ENCODE measurements at places on chromosomes 2 and 18. TPM values are rescaled to one million over a fixed set of nuclear protein-coding genes. Genes with fewer than 3 reads are reported as not detected.

- no peak for DNase-seq
Observed at GRCh38 chr2:212549463-212549862, 10.9 kb upstream of the ERBB4 start.

DNA sequence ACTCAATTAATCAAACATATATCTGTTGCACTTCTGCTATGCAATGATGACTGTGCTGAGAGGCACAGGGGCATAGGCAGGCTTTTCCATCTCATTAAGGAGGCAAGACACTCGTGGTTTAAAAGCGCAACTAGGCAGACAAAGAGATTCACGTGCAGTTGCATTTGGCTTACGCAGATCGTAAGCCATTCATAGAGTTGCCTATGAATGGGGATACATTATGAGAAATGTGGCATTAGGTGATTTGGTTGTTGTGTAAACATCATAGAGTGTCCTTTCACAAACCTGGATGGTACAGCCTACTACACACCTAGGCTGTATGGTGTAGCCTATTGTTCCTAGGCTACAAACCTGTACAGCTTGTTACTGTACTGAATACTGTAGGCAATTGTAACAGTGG is 284.7 kb downstream of the DCC start:
- DNase-seq = no peak

GRCh38 chr2:64825831-64826491 is 163.2 kb upstream of the SLC1A4 start:
- DNase-seq = no peak

DNA sequence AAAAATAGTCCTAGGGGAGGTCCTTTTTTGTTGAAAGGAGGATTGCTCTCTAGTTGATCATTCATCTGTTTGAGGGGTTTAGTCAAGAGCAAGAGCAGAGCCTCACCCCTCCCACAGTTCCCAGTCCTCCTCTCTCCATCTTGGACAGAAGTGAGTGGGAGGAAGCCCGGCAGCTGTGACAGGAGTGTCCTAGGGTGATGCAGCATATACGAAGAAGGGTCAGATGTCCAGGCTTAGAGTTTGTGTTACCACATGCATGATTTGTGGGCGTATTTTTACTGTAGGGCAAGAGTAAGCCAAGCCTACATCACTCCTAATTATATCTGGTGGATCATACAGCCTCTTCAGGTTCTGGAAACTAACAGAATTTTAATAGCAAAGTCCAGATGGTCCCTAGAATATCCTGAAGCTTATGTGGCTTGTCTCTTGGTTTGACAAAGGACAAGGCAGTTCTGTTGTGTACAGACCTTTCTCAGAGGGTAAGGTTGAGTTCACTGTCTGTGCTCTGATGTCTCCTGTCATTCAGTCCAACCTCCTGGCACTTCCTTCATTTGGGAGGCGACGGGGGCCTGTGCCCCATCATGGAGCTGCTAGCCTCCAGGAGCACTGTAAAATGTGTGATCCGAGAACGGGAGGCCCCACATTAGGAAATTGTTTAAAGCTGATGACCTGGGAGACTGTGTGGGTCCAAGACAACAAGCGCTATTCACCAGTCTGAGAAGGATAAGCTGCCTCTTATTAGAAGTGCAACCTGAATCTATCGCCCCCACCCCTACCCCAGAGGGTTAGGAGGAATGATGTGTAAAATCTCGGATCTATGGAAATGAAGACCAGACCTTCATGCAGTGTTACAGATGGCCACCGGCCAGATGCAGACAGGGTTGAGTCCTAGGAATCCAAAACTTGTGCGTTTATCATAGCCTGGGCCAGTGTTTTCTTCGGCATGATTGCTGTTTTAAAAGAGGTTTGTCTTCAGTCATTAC is 6.9 kb downstream of the CEP68 start:
- no peak for DNase-seq

GRCh38 chr2:26500406-26500805 is 22.5 kb upstream of the OTOF start:
- no peak for DNase-seq

The AKAIN1 gene
- not detected for total RNA-seq

The ACVR2A gene
- total RNA-seq = 4.1 TPM

The IL36G gene
- not detected for total RNA-seq

Data from MG63 (cell line).